ENCODE measurements at places on chromosomes 5 and 9.

GRCh38 chr5:139600336-139600949, 39.3 kb downstream of the UBE2D2 start:
- no peak for DNase-seq

DNA sequence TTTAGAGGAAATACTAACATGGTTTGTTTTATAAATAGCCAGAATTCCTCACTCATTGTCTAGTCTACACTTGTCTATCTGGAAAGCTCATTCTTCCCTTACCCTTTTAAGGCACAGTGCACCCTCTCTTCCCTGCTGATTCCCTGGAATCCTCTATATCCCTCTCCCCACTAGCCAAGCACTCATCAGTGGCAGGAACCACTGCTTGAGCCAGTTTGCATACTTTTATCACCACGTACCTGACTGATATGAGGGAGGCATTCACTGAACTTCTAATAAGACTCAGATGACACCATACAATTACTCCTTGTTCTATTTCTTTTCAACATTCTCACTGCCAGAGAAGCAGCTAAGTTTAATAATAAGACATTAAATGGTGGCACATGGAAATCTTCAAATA, 134.9 kb downstream of the EFNA5 start:
- DNase-seq, result no peak

DNA sequence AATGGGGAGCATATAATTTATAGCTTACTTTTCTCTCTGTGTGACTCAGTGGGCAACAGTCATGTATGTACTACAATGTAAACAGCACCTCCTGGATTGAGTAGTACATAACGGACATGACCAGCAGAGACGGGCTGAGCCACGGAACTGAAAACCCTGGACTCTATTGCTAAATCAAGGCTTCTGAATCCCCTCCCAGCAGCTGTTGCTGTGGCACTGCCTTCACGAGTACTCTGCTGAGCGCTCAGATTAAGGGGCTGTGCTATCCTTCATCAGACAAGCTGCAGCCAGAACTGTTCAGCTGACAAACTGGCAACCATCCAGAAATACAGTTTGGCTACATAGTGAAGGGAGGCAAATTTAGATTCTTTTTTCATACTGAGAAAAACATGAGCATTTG, 131.3 kb upstream of the CCDC180 start:
- DNase-seq, result no peak

DNA sequence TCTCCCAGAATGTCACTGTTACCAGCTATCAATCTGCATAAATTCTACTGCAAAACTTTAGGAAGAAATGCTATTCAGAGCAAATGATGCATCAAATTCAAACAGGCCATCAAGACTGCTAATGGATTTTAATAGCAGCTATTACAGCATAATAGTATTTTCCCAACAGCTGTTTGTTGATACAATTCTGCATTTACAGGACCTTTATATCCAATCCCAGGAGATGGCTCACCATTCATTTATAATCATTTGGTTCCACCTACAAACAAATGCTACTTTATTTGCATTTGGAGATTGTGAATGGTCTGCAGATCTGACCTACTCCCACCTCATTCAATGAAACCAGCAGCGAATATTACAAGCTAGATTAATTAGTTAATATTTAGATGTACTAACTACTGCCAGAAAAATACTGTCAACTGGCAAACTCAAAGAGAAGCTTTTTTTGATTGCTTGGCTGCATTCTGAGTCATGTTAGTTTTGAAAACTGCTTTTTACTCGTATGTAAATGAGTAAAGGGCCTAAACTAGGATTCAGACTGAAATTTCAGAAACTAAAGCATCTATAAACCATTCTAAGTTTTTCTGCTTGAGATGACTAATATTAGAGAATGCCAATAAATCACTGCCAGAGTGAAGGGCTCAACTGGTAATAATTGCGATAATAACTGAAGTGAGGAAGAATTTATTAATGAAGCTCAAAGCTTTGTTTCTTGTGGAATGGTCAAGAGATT, 7.1 kb upstream of the PCA3 start:
- no peak for DNase-seq

DNA sequence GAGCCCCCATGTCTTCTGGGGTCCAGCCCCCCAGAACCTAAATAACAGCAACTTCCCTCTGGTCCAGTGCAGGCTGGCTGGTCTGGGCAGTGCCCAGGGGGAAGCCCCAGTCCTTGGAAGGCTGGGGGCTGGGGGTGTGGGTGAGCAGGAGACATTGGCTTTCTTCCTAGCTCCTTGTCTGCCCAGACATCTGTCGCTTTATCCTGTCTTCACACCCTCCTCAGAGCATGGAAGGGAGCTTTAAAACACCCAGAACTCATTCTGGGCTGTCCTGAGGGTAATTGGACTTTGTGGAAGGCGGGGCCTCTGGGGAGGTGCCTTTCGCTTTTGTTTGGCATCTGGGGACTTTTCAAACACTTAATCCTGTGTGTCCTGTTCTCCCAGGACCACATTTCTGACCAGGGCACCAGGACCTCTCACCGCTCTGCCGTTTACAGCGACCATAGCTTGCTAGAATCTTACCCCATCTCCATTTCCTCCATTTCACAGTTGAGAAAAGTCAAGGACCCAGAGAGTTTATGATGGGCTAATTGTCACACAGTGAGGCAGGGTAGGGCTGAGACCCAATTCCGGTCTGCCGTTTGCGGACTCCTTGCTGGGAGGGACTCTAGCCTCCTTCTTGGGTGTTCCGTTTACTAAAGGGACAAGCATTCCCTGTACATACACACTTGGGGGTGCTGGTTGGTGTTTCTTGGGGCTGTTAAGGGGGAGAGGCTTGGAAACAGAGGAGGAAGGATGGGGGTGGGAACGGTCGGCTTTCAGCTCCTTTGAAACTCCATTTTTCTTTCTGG, 1.1 kb downstream of the GSN start:
- DNase-seq, result no peak

DNA sequence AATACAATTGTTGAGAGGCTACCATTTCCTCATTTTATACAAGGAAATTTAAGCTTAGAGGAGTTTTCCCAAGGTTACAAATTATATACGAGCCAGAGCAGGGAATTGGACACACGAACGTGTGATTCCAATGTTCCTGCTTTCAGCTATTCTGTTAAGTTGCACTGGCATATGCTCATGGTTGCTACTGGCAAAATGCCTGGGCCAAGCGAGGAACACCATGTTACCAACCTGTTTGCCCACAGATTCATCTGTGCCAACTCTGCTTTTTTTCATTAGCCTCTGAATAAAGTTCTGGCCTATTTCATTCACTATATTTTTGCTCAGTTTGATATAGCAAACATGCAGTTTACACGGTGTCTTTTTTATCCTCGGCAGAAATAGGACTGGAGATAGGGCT, 5.1 kb upstream of the C5orf46 start:
- DNase-seq, result no peak

GRCh38 chr5:107680799-107681198, 10.1 kb upstream of the EFNA5 start:
- no peak for DNase-seq

GRCh38 chr5:163968651-163969050, 463.2 kb downstream of the MAT2B start:
- no peak for DNase-seq

DNA sequence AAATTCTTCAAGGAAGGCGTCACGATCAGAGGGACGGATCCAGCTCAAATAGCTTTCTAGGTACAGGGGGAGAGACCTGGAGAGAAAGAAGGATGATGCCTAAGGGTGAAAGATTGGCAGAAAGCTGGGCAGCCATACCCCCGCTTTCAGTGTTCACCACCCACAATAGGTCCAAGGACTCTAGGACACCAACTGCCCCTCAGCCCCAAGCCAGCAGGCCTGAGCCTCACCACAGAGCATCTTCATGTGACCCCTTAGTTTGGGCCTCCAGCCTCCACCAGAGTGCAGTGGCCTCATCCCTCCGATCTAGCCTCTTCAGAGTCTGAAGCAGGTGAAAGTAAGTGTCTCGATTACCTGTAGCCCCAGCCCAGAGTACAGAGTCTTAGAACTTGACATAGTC, 1.7 kb upstream of the VCP start:
- DNase-seq, result no peak

- DNase-seq, result no peak
These were observed 318.5 kb downstream of the CDK5RAP2 start for GRCh38 chr9:120261419-120261818.

DNA sequence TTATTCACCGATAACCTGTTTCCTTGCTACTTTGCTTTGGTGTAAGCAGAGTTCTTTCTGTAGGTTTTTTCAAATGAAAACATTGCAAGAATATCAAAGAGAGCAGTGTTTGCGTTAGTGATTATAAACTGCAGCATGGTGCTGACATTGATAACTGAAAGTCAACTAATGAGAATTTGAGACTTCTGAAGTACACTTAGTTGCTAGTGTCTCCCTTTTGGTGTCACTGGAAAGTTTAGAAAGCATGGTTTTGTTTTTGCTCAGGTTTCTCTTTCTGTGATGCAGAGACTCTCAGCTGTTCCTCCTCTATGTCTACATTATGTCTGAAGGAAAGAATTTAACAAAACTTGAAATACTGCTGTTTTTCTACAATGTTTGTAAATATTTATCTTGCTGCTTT, 80.2 kb upstream of the ZNF169 start:
- no peak for DNase-seq

GRCh38 chr5:54548565-54548964, 31.0 kb downstream of the SNX18 start:
- no peak for DNase-seq

GRCh38 chr5:14492331-14492964, 89.1 kb upstream of the OTULINL start:
- no peak for DNase-seq

- no peak for DNase-seq
These were observed 81.8 kb downstream of the ZNF618 start for GRCh38 chr9:113957821-113958341.

- no peak for DNase-seq
These were observed 118.6 kb downstream of the KDM4C start for GRCh38 chr9:6876195-6876894.

DNA sequence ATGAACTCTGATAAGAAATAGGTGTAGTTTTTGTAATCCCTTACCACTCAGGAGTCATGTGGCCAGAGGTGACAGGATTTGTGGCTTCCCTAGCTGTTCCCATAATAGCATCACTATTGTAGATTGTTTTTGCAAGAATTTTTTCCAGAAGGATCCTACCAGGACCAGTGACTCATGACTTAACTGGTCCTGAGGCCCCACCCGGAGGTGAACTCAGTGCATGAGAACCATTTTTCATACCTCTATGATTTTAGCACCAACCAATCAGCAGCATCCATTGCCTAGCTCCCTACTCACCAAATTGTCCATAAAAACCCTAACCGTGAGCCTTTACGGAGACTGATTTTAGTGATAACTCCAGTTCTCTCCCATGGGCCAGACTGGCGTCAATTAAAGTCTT, 484.8 kb downstream of the PSAT1 start:
- no peak for DNase-seq

DNA sequence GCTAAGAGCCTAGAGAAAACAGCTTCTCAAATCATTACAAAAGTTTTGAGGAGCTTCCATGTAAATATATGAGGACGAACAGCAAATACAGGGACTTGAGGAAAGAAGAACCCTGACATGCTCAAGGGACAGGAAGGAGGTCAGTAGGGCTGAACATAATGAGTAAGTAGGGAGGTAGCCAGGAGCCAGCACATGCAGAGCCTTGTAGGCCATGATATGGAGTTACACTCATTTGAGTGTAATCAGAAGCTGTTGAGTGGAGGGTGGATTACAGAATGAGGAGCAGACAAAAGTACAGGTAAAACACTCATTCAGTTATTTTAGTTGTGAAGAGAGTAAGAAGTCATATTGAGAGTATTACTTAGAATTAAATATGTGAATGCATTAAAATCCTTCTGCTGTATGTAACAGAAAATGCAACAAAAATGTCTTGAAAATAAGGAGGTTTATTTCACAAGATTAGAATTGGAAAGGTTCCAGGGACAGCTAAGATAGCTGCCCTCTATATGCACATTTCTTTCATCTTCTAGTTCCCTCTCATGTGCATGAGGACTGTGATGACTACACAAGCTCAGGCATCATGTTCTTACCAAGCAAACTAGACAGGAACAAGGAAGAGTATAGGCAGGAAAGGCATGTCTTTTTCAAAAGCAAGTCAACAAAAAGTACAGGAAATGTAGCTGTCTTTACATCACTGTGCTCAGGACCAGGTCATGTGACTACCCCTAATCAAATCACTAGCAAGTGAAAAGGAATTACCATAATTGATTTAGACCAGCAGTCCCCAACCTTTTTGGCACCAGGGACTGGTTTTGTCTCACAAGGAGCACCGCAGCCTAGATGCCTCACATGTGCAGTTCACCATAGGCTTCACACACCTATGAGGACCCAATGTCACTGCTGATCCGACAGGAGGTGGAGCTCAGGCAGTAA, 87.2 kb downstream of the TMEM232 start:
- DNase-seq, result no peak

- no peak for DNase-seq
These were observed 20.2 kb upstream of the BARHL1 start for GRCh38 chr9:132562306-132562573.

DNA sequence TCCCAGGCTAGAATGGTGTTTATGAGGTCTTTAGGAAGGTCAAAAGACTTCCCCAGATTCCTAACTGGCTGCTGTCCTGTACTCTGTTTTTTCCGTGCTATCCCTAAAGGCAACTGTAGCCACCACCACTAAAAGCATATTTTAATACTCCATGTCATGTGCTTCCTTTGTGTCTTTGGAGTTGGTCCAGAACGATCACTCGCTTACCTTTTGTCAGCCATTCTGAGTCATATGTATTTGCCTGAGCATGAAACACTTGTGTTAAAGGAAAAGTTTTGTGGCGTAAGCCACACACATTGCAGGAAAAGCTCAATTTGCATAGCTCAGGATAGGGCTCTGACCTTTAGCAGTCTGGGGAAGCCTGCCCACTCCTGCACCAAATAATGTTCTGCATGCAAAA, 299.6 kb downstream of the NTRK2 start:
- no peak for DNase-seq
